ENCODE measurements at places on chromosomes 1 and 21.
A peak's percentile ranks its signal among the peaks of the same experiment; 100 is the strongest.

- no peak for DNase-seq
These were observed 12.8 kb upstream of the PRDM2 start for GRCh38 chr1:13687151-13687715.

- DNase-seq: no peak
These were observed 937.4 kb upstream of the TMPRSS15 start for GRCh38 chr21:19340954-19341353.

GRCh38 chr1:59856725-59857338 lies 42.1 kb downstream of the HOOK1 start:
- no peak for DNase-seq

GRCh38 chr1:40096646-40096976 lies 441 bp downstream of the PPT1 start:
- DNase-seq: no peak

DNA sequence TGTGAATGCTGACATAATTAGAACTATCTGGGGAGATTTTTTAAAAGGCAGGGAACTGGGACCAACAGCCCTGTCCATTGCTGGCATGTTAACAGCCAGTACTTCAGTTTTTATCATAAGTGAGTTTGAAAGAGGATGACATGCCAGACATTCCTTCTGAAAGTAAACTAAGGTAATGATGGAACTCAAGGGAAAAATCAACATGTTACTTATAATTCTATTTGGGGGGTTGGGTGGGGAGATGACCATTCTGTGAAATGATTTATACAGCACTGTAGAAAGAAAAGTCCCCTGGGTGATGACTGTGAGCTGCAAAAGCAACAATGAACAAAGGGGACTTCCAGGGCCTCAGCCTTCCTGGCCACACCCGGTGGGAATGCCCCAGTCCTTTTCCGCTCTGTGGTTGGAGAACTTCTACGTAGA lies 5.4 kb upstream of the LAMC2 start:
- no peak for DNase-seq

GRCh38 chr1:220224033-220224432 lies 48.2 kb downstream of the RAB3GAP2 start:
- no peak for DNase-seq

GRCh38 chr1:116586741-116587143 lies 15.9 kb upstream of the CD58 start:
- DNase-seq: no peak

DNA sequence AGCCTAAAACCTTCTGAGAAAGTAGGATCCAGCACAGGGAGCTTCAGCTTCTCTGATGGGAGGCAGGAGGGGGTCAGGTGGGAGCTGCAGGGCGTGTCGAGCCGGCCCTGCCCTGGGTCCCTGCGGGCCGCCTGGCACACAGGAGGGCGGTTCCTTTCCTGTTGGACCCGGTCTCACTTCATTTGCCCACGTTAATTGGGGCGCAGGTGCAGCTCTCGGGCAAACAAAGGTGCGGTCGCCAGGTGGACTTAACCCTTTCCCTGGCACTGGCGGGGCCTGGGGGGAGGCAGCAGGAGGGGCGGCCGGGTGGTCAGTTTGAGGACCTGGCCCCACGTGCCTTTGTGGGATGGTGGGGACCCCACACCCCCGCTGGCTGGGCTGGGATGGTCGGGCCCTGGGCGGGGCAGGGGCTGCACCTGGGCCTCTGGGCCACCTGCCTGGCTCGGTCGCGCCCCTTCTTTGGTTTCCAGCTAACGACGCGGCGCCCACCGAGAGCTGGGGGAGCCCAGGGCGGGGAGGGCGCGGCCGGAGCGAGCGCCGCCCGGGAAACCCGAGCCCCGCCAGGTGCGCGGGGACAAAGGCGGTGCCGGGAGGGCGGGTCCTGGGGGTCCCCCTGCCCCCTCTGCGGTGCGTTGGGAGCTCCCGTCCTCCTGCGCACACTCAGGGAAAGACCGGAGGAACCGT lies 20.8 kb upstream of the C1orf159 start:
- DNase-seq: peak; percentile 92

DNA sequence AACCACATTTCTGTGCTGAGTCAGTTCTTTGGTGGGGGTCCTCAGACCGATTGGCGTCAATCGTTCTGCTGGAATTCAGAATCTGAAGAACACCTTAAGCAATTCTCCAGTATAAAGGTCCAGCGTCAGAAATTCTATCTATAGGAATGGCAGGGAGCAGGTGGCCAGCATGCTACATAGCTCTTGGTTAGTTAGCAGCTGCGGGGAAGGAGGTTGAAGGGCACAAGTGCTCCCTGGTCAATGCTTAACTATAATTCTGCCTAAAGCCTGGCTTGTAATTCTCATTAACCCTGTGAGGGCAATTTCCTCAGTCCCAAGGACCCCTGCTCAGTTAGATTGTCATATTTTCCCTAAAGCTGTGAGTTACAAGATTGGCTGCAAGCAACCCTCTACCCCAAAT lies 54.3 kb upstream of the GALNT2 start:
- DNase-seq: no peak

DNA sequence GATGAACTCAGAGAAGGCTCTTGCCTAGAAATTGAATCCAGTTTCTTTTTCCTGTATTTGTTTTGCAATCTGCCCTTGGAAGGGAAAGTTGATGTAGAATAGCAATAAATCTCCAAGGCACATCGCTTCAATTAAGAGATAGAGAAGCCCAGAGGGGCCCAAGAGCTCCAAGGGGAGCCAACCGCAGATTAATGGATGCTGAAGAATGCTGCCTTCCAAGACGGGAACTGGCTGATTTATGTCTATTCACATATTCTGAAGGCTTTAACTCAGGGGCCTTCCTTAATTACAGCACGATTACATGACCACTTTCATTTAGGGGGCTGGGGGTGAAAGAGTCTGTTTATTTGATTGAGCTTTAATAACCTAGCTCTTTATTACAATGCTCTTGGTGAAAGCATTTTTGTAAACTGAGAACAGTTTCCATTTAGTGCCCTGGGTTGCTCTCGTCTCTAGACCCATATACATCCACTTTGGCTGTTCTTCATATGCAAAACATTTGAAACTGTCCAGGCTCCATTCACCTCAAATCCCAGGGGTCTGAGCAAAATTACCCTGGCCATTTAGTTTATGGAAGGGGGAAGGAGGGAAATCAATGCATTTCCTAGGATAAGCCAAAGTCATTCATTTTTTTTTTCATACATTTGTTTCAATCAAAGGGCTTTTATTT lies 87.4 kb upstream of the CLDN14 start:
- no peak for DNase-seq

- no peak for DNase-seq
These were observed 20.6 kb upstream of the SCCPDH start for GRCh38 chr1:246703581-246703980.

GRCh38 chr1:94646141-94646643 lies 104.6 kb upstream of the F3 start:
- no peak for DNase-seq

- DNase-seq: no peak
These were observed 56.9 kb upstream of the RGS1 start for GRCh38 chr1:192518700-192519099.

DNA sequence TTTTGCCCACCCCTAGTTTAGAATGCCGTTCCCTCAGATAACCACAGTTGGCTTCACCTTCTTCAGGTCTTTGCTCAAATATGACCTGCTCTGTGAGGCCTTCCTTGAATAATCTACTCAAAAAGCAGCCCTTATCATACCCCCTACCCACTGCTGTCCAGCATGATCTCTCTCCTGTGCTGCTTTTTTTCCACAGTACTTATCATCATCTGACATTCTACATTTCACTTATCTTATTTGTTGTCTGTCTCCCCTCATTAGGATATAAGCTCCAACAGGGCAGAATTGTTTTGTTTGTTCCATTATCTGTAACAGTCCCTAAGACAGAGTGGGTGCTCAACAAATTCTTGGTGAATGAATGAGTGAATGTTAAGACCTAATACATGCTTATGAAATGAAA lies 18.1 kb downstream of the USP24 start:
- DNase-seq: no peak

DNA sequence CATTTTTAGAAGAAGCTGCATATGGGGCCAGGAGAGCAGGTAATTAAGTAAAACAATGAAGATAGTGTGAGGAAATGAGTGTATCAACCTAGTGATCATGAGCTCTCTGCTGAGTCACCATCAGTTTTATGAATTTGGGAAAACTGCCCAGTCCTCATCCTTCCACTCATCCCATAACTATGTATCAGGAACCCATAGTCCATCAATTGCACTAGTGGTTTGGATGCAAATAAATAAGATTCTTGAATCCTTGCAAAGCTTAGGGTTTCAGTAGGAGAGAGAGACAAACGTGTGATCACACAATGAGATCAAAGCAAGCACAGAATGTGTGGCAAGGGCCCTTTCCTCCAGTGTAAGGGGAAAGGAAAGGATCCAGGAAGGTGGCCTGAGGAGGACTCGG lies 145.6 kb downstream of the ZZZ3 start:
- no peak for DNase-seq

GRCh38 chr1:21909787-21910503 lies 27.2 kb downstream of the HSPG2 start:
- no peak for DNase-seq

DNA sequence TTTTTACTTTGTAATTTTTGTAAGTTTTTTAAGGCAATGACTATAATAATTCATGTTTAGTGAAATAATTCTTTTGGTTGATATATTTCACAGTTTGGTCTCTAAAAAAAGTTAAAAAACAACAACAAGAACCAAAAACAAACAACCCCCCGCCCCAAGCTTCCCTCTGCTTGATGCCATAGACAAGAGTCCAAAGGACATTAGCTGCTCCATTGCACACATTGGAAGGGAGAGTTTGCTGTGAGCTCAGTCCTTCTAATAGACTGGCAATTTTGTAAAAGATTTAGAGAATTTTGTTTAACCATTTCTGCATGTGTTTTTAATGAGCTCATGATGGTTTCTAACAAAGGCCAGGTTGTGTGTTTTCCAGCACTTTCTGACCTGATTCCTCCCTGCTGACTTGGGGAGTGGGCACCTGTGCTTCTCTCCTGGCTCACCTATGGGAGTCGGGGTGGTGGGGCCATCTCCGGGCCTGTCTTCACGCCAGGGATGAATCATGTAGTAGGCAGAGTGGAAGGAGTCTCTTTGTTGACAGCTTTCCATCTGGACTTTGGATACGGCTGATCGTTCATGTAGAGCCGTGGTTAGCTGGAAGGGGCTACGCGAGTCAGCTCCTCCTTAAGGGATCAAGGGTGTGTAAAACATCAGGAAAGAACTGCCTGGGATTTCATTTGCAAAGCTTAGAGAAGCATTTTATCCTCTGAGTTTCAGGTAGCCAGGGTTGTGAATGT lies 14.1 kb downstream of the ZBTB18 start:
- no peak for DNase-seq

DNA sequence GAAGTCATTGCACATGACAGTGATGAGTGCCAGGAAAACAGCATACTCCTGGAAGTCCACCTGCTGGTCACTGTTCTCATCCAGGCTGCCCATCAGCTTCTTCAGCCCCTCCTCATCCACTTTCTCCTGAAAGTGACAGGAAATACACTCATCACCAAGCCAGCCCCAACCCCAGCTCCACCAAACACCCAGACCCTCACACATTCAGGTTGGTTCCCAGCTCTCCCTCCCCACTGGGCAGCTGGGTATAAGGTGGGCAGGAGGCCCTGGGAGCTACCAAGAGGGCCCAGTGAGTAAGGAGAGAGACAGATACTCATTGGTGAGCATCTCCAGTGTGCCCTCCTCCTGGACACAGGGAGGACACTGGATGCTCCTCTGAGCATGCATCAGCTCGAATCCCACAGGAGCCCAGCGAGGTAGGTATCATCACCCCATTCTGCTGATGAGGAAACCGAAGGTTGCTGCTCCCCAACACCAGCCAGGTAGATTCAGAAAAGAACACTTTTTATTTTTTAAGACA lies 4.1 kb downstream of the S100A2 start:
- DNase-seq: no peak

DNA sequence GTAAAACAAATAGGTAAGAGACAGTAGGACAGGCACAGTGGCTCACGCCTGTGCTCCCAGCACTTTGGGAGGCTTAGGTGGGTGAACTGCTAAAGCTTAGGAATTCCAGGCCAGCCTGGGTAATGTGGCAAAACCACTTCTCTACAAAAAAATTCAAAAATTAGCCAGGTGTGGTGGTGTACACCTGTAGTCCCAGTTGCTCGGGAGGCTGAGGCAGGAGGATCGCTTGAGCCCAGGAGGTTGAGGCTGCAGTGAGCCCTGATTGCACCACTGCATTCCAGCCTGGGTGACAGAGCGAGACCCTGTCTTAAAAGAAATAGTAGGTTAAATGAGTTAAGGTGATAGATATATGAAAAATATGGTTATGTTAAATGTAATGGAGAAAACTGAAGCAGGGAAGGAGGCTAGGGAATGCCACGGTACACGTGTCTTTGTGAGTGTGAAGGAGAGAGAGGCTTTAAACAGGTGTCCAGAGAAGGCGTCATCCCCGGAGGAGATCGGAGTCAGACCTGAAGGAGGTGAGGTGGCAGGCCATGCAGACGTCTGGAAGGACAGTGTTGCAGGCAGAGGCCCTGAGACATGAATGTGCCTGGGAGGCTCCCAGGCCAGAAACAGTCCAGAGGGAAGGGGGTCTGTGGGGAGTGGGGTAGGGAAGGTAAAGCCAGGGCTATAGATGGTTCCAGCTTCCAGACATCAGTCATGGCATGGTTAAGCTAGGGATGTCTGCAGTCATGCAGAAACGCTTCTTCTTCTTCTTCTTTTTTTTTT lies 7.2 kb upstream of the RIPPLY3 start:
- DNase-seq: no peak

DNA sequence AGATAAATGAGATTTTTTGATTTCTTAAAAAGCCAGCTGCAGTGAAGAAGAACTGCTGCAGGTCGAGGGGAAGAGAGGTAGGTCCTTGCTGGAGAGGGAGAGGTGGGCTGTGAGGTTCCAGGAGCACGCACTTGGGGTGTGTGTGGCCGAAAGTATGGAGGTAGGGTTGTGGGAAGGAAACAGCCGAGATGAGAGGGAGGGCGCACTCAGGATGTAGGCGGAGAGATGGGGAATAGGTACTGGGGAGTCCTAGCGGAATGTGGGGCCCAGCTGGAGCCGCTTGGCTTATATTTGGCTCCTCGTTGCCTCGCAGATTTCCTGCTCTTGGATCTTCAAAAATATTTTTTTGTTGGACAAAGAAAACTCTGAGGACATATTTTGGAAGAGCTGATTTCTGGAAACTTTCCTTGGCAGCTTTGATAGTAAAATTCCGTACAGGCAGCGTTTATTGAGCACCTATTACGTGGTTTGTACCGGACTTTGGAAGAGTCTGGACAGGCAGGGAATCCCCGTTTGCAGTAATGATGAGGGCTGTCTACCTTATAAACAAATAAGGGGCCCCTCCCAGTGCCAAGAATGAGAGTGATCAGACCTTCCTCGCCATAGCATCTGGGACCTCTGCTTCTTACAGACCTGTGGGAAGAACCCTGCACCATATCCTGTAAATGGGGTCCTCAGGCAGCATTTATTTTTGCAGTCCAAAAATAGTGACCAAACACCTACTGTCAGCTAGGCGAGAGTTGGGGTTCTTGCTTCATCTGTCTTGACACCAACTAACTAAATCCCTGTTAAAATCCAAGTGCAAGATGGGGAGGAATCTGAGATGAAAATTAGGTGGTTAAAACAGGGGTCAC lies 1.5 kb downstream of the LRRC8D start:
- no peak for DNase-seq

GRCh38 chr1:117051224-117052064 lies 8.7 kb upstream of the TTF2 start:
- no peak for DNase-seq

- peak; percentile 19 for DNase-seq
These were observed 36.0 kb downstream of the F5 start for GRCh38 chr1:169550294-169550693.

- no peak for DNase-seq
These were observed 20.3 kb upstream of the SH3BGRL3 start for GRCh38 chr1:26259578-26259977.

GRCh38 chr1:105083611-105084010 lies 1333.9 kb downstream of the AMY1C start:
- DNase-seq: no peak

- DNase-seq: no peak
These were observed 158.7 kb downstream of the NTNG1 start for GRCh38 chr1:107299521-107299920.

All from COR-L47 (cell line).